ENCODE measurements at places on chromosomes 1 and 21.

DNA sequence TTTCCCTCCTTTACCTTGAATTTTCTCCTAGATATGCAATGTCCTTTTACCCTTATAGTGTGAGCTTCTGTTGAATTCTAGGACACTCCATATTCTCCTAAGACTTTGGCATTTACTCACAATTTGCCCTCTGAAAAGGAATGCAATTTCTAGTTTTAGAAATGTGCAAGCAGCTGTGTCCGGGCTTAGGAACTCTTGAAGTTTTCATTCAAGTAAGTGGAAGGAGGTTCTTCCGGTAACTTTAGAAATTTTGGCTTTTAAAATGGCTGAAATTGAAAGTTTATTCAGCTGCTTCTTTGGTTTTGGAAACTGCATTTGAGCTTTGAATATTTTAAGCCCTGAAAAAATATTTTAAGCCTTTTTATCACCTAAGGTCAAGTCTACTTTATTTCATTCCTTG lies 56.3 kb downstream of the DPH5 start:
- DNase-seq, result no peak

GRCh38 chr1:167955915-167956314 lies 19.0 kb upstream of the MPC2 start:
- DNase-seq, result no peak

DNA sequence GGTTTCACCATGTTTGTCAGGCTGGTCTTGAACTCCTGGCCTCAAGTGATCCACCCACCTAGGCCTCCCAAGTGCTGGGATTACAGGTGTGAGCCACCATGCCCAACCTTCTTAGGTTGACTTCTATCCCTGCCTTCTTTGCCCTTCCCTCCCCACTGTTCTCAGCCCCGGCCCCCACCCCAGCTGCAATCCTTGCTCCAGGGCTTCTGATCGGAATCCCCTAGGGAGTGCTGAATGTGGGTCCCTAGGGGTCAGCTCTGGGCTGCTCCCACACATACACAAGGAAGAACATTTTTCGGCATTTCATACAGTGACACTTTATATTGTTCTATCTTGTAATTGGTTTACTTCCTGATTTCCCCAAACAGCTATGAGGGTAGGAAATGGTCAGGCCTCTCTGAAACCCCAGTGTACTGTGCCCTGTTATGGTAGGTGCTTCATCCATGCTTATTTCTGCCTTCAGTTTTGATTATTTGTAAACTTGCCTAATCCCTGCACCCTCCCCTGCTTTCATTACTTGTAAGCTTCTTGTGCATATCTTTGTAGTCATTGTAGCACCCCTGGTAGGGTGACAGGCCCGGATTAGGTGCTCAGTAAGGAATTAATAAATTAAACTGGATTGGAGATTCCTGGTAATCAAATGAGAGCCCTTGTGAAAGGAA lies 5.8 kb upstream of the SRP9 start:
- DNase-seq, result no peak

DNA sequence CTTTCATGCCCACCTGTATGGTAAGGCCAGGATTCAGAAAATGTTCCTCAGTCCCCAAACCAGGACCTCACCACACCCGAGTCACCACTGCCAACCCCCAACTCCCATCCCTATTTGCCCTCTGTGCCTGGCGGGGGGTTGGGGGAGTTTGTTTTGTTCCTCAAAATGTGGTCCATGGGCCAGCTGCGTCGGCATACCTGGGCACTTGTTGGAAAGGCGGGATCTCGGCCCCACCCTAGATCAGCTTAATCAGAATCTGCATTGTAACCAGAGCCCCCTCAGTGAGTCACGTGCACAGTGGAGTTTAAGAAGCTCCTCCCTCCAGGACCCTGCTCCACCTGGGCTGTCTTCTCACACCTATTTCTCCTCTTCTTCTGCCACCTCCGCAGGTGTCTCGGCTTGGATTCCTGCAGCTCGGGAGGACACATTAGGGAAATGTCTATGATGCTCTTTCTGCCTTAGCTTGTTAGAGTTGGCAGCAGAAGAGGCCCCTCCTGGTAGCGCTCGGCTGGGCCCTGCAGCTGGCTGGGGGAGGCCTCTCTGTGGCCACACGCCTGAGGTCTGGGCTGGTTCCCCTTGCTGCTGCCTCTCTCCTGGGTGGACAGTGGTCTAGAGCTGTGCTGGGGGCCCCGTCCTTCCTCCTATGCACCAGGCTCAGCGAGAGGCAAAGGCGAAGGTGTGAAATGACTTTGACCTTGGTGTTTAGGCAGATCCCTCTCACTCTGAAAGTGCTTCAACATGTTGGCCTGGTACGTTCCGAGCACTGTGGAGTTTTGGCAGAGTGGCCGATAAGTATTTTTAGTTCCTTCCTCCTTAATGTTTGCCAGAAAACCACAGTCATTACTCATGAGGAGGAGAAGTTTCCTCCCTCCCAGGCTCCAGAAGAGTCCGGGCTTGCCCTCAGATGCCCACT lies 41.8 kb upstream of the CAMTA1 start:
- DNase-seq, result no peak

GRCh38 chr1:236819856-236820255 lies 24.8 kb downstream of the MTR start:
- no peak for DNase-seq
